ENCODE measurements at places on chromosomes 7 and 10.

DNA sequence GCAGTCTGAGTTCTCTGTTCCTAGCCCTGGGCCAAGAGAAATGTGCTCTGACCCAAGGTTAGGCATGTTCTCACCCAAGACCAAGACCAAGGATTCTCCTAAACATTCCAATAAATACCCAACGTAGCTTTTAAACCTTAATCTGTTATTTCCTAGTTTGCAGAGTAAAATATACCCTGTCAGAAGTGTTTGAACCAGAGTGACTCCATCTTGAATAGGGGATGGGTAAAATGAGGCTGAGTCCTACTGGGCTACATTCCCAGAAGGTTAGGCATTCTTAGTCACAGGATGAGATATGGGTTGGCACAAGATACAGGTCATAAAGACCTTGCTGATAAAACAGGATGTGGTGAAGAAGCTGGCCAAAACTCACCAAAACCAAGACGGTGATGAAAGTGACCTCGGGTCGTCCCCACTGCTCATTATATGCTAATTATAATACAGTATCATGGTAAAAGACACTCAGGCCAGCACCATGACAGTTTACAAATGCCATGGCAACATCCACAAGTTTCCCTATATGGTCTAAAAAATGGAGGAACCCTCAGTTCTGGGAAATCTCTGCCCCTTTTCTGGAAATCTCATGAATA, 27.7 kb downstream of the PLXNA4 start:
- DNase-seq = no peak

- no peak for DNase-seq
These were observed 173.4 kb downstream of the FAM107B start for GRCh38 chr10:14601326-14601725.

GRCh38 chr10:121873236-121873635, 54.6 kb downstream of the ATE1 start:
- no peak for DNase-seq

GRCh38 chr7:138116141-138116540, 39.9 kb downstream of the AKR1D1 start:
- no peak for DNase-seq

DNA sequence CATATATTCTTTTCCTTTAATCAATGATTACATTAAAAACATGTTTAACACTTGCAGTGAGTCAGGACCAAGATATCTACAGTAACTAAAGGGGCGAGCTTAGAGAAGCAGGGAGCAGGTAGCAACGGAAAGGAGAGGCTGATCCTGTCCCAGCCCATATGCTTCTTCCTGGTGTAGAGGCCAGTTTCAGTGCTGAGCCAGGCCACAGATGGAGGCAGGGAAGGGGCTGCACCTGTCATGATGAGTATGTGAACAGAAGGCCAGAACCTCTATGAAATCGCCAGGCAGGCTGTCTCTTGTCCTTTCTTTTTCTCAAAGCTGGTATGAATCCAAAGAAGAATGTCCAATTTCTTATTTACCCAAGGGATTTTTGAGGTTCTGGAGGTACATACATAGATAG, 16.3 kb downstream of the REEP3 start:
- DNase-seq = no peak

DNA sequence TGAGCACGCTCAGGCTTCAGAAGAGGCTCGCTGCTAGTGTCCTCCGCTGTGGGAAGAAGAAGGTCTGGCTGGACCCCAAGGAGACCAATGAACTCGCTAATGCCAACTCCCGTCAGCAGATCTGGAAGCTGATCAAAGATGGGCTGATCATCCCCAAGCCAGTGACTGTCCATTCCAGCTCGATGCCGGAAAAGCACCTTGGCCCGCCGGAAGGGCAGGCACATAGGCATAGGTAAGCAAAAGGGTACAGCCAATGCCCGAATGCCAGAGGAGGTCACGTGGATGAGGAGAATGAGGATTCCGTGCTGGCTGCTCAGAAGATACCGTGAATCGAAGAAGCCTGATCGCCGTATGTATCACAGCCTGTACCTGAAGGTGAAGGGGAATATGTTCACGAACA, 5.7 kb upstream of the PPP2R2D start:
- DNase-seq = peak; percentile 61

DNA sequence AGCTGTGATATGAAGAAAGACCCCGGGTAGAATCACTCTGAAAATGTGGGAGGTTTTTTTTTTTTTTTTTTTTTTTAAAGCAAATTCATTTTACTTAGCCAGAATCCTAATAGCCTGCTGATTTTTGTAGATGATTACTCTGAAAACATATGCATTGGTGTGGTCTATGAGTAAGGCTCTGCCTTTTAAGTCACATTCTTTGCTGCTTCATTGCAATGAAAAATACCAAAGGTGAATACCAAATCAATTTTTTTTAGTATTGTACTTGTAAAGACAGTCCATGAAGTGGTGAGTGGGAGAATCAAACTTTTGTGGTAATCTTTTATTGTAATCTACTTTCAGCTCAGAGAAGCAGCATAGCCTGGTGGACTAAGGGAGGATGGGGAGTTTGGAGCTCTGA, 130.3 kb downstream of the SDK1 start:
- no peak for DNase-seq

DNA sequence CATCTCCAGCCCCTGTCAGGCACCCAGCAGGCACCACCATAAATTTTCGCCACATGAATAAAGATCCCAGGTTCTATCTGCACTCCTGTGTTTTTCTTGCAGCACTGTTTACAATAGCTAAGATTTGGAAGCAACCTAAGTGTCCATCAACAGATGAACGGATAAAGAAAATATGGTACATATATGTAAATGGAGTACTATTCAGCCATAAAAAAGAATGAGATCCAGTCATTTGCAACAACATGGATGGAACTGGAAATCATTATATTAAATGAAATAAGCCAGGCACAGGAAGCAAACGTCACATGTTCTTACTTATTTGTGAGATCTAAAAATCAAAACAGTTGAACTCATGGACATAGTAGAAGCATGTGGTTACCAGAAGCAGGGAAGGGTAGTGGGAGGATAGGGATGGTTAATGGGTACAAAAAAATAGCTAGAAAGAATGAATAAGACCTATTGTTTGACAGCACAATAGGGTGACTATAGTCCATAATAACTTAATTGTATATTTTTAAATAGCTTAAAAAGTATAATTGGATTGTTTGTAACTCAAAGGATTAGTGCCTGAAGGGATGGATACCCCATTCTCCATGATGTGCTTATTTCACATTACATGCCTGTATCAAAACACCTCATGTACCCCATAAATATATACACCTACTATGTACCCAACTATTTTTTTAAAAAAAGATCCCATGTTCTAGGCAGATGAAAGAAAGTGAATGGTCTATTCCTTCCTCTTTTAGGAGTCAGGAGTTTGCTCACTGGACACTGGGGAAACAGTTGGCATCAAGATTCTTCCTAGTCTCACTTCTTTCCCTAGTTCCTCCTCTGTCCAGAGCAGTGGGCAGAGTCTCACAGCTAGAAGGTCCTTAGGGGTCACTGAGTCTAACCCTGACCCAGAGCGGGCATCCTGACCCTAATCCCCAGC, 1.0 kb upstream of the NPFFR1 start:
- no peak for DNase-seq

- DNase-seq = no peak
These were observed 20.9 kb downstream of the TMEM130 start for GRCh38 chr7:98848918-98849317.

DNA sequence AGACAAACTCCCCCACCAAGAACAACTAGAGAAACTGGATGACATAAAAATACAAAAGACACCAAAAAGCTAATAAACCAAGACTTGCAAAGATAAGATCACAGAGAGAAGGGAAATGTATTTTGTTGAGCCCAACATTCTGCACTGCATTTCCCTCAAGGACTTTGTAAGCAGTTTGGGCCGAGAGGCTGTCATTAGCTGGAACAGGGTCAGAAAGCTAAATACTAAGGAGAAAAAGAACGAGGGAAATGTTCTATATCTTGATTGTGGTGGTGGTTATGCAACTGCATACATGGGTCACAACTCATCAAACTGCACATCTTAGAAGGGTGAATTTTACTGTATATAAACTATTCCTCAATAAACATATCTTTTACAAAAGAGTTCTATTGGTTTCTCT, 315.0 kb downstream of the IPMK start:
- no peak for DNase-seq

GRCh38 chr7:111090846-111091245, at the start of gene LRRN3:
Gene LRRN3, plus strand, starts transcription at chr7:111091127. Its CDS starts 31,646 bp downstream, at chr7:111122773.
- no peak for DNase-seq

DNA sequence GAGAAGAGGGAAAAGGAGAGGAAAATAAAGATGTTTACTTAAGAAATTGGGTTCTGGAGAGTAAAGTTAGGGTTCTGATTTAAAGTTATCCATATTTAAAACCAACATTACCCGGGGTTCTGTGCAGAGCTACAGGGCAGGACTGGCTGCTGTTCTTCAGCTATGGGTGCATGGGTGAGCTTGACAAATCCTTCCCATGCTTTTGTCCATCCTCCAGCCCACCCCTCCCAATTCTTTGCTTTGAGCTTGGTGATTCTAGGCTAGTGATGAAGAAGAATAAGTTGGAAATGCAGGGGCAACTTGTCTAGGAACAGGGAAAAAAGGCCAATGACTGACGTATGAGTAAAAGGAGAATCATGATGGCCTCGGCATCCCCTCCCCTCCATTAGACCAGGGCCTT, 636.0 kb downstream of the LRMDA start:
- no peak for DNase-seq

DNA sequence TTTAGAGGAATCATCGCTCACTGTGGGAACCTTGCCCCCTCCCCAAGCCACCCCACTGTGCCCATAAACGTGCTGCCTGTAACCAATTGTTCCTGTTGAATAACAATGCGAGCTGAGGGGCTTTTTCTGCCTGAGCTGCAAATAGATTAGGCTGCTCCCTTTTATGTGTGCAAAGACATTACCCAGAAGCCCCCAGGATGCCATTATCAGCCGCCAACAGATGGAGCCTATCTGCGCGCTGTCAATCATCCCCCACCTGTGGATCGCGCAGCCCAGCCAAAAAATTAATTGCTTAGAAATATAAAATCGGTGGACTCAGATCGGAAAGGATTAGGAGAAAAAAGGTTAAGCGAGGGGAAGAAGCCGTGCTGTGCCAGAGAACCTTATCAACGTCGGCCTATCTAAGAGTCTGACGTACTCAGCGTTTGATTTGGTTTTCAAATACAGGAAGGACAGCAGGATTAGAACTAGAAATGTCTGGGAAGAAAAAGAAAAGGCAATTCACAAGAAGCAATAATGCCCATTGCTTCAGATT, 167.3 kb upstream of the MYO3A start:
- DNase-seq = no peak

DNA sequence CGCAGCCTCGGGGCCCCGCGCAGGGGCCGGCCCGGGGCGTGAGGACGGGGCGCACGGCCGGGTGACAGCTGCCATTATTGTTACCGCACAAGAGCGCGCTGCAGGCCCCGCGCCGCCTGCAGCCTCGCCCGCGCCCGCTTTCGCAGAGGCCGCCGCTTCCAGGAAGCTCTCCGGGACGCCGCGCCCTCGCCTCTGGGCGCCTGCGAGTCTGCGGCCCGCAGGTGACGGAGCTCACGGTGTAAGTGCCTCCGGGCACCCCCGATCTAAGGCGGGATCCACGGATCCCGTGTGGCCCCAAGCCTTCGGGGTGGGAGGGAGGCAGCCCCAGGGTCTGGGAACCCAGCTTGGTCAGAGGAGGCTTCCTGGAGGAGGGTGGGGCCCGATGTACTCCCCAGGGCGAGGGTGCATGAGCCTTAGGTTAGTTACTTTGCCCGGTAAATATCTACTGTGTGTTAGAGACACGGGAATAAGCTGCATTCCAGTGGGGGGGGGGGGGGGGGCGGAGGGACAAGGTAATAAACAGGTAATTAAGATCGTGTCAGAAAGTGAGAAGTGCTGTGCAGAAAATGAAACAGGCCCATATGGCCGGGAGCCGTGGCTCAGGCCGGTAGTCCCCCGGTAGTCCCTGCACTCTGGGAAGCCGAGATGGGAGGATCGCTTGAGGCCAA, 638 bp downstream of the IQCE start:
- DNase-seq = peak; percentile 60

- no peak for DNase-seq
These were observed 189.8 kb upstream of the SEMA3A start for GRCh38 chr7:84384417-84384816.

DNA sequence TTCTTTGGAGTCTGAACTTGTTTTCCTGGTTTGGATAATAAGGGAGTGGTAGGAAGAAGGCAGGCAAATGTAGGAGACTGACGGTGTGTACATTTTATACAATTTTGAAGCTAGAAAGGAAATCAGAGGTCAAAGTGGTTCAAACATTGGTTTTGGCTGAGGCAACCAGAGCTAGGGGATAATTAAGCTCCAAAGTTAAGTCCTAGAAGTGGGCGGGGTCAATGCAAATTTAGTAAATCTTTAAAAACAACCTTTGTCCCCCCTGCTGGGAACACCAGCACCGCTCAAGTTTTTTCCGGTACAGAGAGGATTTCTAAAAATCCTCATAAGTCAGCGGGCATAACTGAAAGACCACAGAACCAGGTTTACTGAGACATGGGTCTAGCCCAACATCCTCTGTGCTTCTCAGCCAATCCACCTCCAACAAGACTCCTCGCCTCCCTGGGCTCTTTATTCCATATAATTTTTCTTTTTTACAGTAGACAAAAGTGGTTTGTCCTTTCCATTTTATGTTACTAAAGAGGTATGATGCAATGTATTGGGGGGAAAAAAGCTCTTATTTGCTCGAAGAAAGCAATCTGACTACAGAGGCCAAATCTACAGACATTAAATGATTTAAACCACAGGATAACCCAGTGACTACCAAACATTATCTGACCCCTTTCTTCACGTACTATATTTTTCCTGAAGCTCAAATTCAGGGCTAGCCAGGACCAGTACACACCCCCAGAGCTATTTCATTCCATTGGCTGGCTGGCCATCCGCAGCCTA, 1.6 kb downstream of the GLUD1 start:
- DNase-seq = no peak

DNA sequence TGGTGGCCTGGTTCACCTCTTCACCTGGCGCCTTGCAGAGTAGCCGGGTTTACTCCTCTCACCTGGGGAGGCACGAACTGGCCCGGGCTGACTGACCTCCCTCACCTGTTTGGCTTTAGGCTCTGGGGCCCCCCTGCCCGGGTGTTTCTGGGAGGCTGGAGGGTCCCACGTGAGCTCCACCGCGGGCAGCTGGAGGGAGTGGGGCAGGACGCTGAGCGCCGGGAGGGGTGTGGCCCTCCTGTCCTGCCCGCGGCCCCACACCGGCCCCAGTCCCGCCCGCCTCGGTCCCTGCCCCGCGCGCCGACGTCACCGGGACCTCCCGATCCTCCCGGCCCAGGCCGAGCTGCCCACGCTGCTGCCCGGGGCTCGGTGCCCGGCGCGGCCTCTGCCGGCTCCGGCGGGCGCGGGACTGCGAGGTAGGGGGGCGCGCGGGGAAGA, at the start of gene AMZ1:
Gene AMZ1 (plus strand): TSS at position 322 of the 438 bp plus-strand sequence. CDS start 12,250 bp downstream, outside the sequence.
- DNase-seq = no peak

DNA sequence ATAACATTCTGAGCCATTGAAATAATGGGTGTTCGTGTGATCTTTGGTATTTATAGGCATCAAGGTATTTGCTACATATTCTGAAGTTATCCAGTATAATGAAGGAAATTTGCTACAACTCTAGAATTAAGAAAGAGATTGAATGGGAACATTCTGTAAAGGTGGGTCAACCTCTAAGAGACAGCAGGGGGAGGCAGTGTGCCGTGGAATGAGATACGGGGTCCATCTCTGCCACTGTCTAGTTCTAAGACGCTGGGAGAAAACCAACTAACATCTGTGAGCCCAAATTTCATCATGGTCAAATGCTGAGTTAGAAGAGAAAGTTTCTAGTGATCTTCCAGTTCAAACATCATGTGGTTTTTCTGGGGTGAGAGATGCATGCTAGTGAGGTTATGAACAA, 368.9 kb downstream of the SORCS1 start:
- no peak for DNase-seq
